ENCODE measurements at places on chromosomes 13 and 19. TPM values are rescaled to one million over a fixed set of nuclear protein-coding genes. Genes with fewer than 3 reads are reported as not detected.

Gene DMRTC2
- not detected for total RNA-seq

GRCh38 chr19:17058236-17058635, 17.0 kb downstream of the HAUS8 start:
- H3K4me1 ChIP-seq, result no peaks in the 10 kb centered on the region
- no peak overlapping the region for H3K4me3 ChIP-seq
- H3K27me3 ChIP-seq, result no peaks in the 10 kb centered on the region

- no peaks in the 10 kb centered on the region for H3K27me3 ChIP-seq
- H3K4me1 ChIP-seq, result no peaks in the 10 kb centered on the region
- DNase-seq, result no peak
- no peak overlapping the region for H3K27ac ChIP-seq
These were observed 723.2 kb downstream of the PCDH9 start for GRCh38 chr13:66506979-66507378.

- no peaks in the 10 kb centered on the region for H3K27me3 ChIP-seq
- no peak overlapping the region for H3K27ac ChIP-seq
- no peaks in the 10 kb centered on the region for H3K4me1 ChIP-seq
- no peak overlapping the region for H3K4me3 ChIP-seq
- no peak for DNase-seq
These were observed 66.6 kb upstream of the XPO4 start for GRCh38 chr13:20969182-20969581.

Gene HS6ST3
- total RNA-seq, result 0.15 TPM

- H3K27me3 ChIP-seq, result no peaks in the 10 kb centered on the region
- peaks cover 8% of the 10 kb centered on the region for H3K4me1 ChIP-seq
- DNase-seq, result no peak
- no peak overlapping the region for H3K4me3 ChIP-seq
These were observed 295.8 kb downstream of the NDFIP2 start for GRCh38 chr13:79776531-79777295.

DNA sequence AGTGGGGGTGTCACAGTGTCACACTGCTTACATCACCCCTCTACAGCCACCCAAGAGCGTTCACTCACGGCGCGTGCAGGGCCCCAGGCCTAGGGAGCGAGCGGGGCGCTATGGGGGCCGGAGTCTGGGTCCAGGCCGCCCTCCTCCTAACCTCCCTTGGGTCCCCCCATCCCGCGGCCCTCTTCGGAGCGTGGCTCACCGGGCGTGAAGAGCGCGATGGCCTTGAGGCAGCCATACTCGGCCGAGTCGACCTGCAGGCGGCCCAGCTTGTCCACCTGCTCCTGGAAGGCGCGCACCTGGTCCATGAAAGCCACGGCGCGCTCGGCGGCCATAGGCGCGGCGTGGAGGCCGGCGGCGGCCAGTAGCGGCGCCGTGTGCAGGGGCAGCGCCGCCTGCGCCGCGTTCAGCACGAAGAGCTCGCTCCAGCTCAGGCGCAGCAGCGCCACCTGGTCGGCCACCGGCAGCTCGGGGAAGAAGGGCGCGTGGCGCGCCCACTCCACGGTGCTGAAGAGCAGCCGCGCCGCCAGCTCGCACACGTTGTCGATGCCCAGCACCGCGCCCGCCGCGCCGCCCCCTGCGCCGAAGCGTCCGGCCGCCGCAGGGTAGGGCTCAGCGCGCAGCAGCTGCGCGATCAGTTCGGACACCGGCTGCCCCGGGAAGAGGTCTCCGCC, 9.4 kb downstream of the OCEL1 start:
- peaks cover 43% of the 10 kb centered on the region for H3K36me3 ChIP-seq
- peak overlapping the region; percentile 72 for H3K27ac ChIP-seq
- H3K4me3 ChIP-seq, result peak overlapping the region; percentile 41
- H3K4me1 ChIP-seq, result peaks cover 27% of the 10 kb centered on the region

DNA sequence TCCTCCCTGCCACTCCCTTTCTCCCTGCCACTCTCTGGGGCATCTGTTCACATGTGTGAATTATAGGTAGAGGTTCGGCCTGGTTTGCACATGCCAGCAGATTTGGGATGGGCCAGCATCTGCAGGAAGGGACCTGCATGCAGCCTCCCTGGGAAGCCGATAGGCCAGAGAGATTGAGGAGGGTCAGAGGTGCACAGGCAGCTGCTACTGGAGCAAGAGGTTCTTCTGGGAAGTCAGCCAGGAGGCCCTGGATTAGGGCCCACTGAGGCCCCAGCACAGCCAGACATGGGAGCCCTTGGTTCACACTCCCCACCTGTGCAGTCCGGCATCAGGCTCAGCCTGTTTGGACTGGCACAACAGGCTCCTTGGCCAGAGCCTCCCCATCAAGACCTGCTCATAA, 12.1 kb downstream of the TUBA3C start:
- DNase-seq, result no peak
- H3K27ac ChIP-seq, result no peak overlapping the region
- no peaks in the 10 kb centered on the region for H3K4me1 ChIP-seq
- H3K4me3 ChIP-seq, result no peak overlapping the region

GRCh38 chr13:112808377-112809140, 118.7 kb downstream of the ATP11A start:
- no peak for DNase-seq
- no peak overlapping the region for H3K4me3 ChIP-seq
- no peaks in the 10 kb centered on the region for H3K27me3 ChIP-seq
- H3K36me3 ChIP-seq, result no peaks in the 10 kb centered on the region
- no peak overlapping the region for H3K27ac ChIP-seq

Gene SIGLEC11
- total RNA-seq, result 4.9 TPM

DNA sequence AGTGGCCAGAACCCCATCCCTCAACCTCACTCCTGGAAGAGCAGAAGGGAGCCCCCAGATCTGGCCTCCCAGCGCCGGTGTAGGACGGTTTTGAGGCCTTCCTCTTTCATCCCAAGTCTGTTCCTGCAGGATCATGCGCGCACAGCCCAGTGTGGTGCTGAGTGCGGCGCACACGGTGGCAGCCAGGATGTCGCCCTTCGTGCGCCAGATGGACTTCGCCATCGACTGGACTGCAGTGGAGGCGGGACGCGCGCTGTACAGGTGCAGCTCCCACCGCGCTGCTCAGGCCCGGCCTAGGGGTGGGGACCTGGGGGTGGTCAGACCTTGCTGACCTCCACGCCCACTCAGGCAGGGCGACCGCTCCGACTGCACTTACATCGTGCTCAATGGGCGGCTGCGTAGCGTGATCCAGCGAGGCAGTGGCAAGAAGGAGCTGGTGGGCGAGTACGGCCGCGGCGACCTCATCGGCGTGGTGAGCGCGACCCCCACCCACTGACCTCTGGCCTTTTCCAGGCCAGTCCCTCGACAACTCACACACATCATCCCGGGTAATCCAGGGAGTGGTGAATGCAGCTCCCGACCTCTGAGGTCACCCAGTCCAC, 14.8 kb downstream of the PNPLA6 start:
- no peak overlapping the region for H3K4me3 ChIP-seq
- H3K36me3 ChIP-seq, result peaks cover 71% of the 10 kb centered on the region
- no peaks in the 10 kb centered on the region for H3K27me3 ChIP-seq
- no peak overlapping the region for H3K27ac ChIP-seq
- DNase-seq, result peak; percentile 74

Gene XAB2
- 32.8 TPM for total RNA-seq

Gene IGFL1
- total RNA-seq, result not detected
